ENCODE measurements at places on chromosomes 6 and 20. TPM values are rescaled to one million over a fixed set of nuclear protein-coding genes. Genes with fewer than 3 reads are reported as not detected.

- no peak overlapping the region for H3K27ac ChIP-seq
- H3K27me3 ChIP-seq, result no peaks in the 10 kb centered on the region
- no peak overlapping the region for H3K4me3 ChIP-seq
- no peaks in the 10 kb centered on the region for H3K36me3 ChIP-seq
- no peaks in the 10 kb centered on the region for H3K4me1 ChIP-seq
- no peak for DNase-seq
Observed at GRCh38 chr6:112457886-112458285, 110.8 kb downstream of the RFPL4B start.

The MPC1 gene
- polyA plus RNA-seq, result 19.8 TPM

DNA sequence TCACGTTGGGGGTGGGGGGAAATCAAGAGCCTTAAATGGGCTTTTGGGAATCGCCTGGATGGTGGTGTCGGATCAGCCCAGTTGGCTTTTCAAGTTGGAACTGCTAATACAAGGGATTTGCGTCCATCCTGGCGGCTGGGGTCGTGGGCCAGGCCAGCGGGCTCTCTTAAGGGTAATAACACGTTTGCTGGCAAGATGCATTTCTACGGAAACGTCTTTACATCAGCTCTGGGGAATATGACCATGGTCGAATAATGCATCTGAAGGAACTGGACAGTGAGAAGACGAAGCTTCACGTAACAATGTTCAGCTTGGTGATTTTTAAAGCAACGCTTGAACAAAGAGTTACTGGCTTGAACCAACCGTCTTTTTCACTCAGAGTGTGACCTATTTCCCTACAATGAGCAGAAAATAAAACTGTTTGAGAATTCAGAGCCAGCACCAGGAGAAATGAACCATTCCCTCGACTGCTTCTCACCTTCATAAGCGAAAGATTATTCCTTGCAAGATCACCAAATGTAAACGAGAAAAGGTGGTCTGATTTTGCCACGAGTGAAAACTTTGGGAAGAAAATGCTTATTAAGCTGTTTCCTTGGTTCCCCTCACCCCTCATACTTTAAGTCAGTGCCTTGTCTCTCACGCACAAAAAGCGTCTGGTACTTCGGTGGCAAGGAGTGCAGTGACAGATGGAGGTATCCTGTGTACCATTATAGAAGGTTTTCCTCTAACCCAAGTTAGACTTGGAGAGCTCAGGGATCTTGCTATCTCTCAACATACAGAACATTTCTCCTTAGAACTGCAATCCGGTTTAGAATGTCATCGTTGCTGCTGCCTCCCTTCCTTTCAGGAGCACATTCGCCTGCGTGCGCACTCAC lies 1.4 kb upstream of the MARCKS start:
- peaks cover 40% of the 10 kb centered on the region for H3K4me1 ChIP-seq
- peaks cover 3% of the 10 kb centered on the region for H3K36me3 ChIP-seq

DNA sequence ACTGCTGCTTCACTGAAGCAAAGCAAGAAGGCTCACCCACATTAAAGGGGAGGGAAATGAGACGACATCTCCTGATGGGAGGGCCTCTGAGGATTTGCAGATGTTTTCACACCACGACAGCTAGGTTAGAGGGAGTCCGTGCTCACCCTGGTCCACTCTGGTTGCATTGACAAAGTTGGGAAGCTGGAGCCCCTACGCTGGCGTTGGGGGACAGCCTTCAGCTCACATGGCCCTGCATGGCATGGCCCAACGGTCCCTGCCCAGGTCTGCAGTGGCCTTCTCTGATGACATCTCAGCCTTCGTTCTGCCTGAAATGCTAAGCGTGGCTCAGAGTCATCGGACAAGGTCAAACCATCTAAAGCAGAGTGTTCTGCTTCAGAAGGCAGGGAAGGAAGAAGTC lies 3.8 kb upstream of the NAPB start:
- no peaks in the 10 kb centered on the region for H3K36me3 ChIP-seq
- peaks cover 6% of the 10 kb centered on the region for H3K4me1 ChIP-seq

The GTSF1L gene
- polyA plus RNA-seq, result 1.5 TPM

GRCh38 chr6:151431337-151431736 lies 20.6 kb downstream of the RMND1 start:
- no peaks in the 10 kb centered on the region for H3K4me1 ChIP-seq
- no peak overlapping the region for H3K4me3 ChIP-seq
- H3K27ac ChIP-seq, result no peak overlapping the region
- no peaks in the 10 kb centered on the region for H3K27me3 ChIP-seq
- H3K36me3 ChIP-seq, result peaks cover 45% of the 10 kb centered on the region

- H3K4me1 ChIP-seq, result peaks cover 19% of the 10 kb centered on the region
- no peak for DNase-seq
- H3K27ac ChIP-seq, result no peak overlapping the region
Observed at GRCh38 chr20:47781632-47782031, 3.6 kb downstream of the SULF2 start.

DNA sequence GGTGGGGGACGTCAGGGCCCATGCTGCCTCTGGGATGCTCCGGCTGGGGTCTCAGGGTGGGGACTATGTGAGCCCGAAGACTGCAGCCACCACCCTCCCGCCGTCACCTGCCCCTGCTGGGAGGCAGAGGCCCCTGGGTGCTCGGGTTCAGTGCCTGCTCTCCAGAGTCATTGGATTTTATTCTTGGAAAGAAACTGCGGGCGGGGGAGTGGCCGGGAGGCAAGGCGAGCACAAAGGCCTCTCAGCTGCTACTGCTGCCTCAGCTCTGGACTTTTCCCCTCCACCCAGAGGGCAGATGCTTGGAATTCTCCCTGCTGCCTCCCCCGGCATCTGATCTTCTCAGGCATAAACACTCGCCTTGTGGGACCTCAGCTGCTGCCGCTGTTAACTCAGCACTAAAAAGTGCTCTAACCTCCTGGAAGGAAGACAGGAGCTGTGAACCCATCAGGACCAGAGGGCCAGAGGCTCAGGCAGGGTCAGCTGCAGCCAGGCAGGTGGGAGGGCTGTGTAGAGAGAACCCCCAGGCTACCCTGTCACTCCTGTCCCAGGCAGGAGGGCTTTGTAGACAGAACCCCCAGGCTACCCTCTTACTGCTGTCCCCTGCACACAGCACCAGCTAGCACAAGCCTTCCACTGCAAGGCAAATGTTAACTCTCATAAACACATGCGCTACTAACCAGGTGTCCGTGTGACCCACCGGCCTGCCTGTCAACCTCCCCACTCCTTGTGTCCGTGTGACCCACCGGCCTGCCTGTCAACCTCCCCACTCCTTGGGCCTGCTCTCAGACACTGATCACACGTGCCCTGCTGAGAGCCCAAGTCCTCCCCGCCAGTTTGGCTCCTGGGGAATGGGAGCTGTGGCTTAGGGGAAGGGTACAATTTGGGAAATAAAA lies 9.4 kb upstream of the FRMD1 start:
- H3K27me3 ChIP-seq, result no peaks in the 10 kb centered on the region
- no peaks in the 10 kb centered on the region for H3K36me3 ChIP-seq
- no peak overlapping the region for H3K4me3 ChIP-seq
- no peak for DNase-seq

GRCh38 chr20:13690943-13691342 lies 52.2 kb upstream of the TASP1 start:
- H3K27ac ChIP-seq, result no peak overlapping the region
- H3K4me3 ChIP-seq, result no peak overlapping the region
- H3K27me3 ChIP-seq, result no peaks in the 10 kb centered on the region
- H3K36me3 ChIP-seq, result no peaks in the 10 kb centered on the region

- no peak overlapping the region for H3K27ac ChIP-seq
- no peaks in the 10 kb centered on the region for H3K4me1 ChIP-seq
- H3K4me3 ChIP-seq, result no peak overlapping the region
- peaks cover 3% of the 10 kb centered on the region for H3K36me3 ChIP-seq
- no peaks in the 10 kb centered on the region for H3K27me3 ChIP-seq
Observed at GRCh38 chr6:106253731-106254130, 71.8 kb downstream of the ATG5 start.

DNA sequence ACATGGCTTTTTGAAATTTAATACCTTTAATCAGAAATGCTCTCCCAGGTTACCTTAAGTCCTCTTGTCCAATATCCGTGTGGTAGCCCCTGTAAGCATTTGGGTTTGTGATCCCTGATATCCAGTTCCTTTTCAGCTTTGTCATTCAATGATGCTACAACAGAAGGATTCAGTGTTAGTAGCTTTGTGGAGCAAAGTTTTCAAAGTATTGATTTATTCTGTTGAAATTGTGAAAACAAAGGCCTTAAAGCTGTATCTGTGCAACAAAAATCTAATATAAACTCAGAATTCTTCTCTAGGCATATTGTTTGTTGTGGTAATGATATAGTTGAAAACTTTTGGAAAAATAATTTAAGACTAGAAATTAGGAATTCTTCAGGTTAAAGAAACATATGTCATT lies 91.9 kb downstream of the ADGRB3 start:
- no peaks in the 10 kb centered on the region for H3K27me3 ChIP-seq
- H3K27ac ChIP-seq, result no peak overlapping the region
- no peak overlapping the region for H3K4me3 ChIP-seq
- no peaks in the 10 kb centered on the region for H3K36me3 ChIP-seq
- no peaks in the 10 kb centered on the region for H3K4me1 ChIP-seq
- DNase-seq, result no peak

- H3K36me3 ChIP-seq, result no peaks in the 10 kb centered on the region
- no peak overlapping the region for H3K4me3 ChIP-seq
- no peaks in the 10 kb centered on the region for H3K27me3 ChIP-seq
- no peak overlapping the region for H3K27ac ChIP-seq
Observed at GRCh38 chr20:61803915-61804751, 261.5 kb downstream of the TAF4 start.

The CST3 gene
- polyA plus RNA-seq, result 19.7 TPM

The WDR27 gene
- 61.1 TPM for polyA plus RNA-seq

DNA sequence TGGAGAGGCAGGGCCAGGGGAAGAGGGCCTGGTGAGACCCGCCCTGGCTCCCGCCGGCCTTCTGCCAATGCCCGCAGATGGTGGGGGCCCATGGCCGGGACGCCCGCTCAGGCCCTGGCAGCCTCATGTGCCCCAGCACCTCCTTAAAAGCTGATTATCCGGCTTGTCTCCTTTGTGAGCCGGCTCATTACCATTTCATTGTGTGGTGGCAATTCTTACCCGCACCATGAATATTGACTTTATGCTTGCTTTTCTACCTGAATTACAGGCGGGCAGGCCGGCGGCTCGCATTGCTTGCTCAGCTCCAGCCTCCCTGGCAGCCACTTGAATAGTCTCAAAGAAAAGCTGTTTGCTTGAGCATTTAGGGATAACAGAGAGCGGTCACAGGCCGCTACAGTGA lies 120.0 kb upstream of the JAG1 start:
- H3K36me3 ChIP-seq, result no peaks in the 10 kb centered on the region
- DNase-seq, result no peak
- H3K27ac ChIP-seq, result no peak overlapping the region
- no peaks in the 10 kb centered on the region for H3K4me1 ChIP-seq
- no peak overlapping the region for H3K4me3 ChIP-seq
- H3K27me3 ChIP-seq, result no peaks in the 10 kb centered on the region

The SIRPB1 gene
- 1.3 TPM for polyA plus RNA-seq

GRCh38 chr6:143677891-143678791 lies at the start of gene PHACTR2:
PHACTR2 (plus strand) TSS chr6:143677965; CDS start chr6:143678164, 199 bp downstream.
- DNase-seq, result peak; percentile 38
- no peaks in the 10 kb centered on the region for H3K36me3 ChIP-seq
- H3K27ac ChIP-seq, result no peak within 1 kb of the TSS
- peak within 1 kb of the TSS; percentile 59 for H3K4me3 ChIP-seq
- peaks cover 6% of the 10 kb centered on the region for H3K4me1 ChIP-seq

- no peak overlapping the region for H3K27ac ChIP-seq
- H3K4me3 ChIP-seq, result no peak overlapping the region
- DNase-seq, result no peak
- H3K4me1 ChIP-seq, result peaks cover 2% of the 10 kb centered on the region
- no peaks in the 10 kb centered on the region for H3K36me3 ChIP-seq
Observed at GRCh38 chr20:36301359-36302119, 4.6 kb upstream of the DLGAP4 start.

- no peaks in the 10 kb centered on the region for H3K4me1 ChIP-seq
- H3K27me3 ChIP-seq, result no peaks in the 10 kb centered on the region
- H3K36me3 ChIP-seq, result no peaks in the 10 kb centered on the region
- no peak overlapping the region for H3K27ac ChIP-seq
- H3K4me3 ChIP-seq, result no peak overlapping the region
Observed at GRCh38 chr20:47075263-47075662, 180.6 kb downstream of the EYA2 start.

GRCh38 chr6:119566546-119567260 lies 217.1 kb upstream of the MAN1A1 start:
- no peak overlapping the region for H3K4me3 ChIP-seq
- no peaks in the 10 kb centered on the region for H3K36me3 ChIP-seq
- no peak for DNase-seq
- H3K27me3 ChIP-seq, result no peaks in the 10 kb centered on the region

Data from B cell (primary cell).